ENCODE measurements at places on chromosomes 2 and 18.

GRCh38 chr2:164620873-164621763 lies at the start of gene GRB14:
TSS of gene GRB14 (minus strand) at chr2:164621482. CDS start at chr2:164621309, 173 bp downstream.
- DNase-seq = peak; percentile 45

DNA sequence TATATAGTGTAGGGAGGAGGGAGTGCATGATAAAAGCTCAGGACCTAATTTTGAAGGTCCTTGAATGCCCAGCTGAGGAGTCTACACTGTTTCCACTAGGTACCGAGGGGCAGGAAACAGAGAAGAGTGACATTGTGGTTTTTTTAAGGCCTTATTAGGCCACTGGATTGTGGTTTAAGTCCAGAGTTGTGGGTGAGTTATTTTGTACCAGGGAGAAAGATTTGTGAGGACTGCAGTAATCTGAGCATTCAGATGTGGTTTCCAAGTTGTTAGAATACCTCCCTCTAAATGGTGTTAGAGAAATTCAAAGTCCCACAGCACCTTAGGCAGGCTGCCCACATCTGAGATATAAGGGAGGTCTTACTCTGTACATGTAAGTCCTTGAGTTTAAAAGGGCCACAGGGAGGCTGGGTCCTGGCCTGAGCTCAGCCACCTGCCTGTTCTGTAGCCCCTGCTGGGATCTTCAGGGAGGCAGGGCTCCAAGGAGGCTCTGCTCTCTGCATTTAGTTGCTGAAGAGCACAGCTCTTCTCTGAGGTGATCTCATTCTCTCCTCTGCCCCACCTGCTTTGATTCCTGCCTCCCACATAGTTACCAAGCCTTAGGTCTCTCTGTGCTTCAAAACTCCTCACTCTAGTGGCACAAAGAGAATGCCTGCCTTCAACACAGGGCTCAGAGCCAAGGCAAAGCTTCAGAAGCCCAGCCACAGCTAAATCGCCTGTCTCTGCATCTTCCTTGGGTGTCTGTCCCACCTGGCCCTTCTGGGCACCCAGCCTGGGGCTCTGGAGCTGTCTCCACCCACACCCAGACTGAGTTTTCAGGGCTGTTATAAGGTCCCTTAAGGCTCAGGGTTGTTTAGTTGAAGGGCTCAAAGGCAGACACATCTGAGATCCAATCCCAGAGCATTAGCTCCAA lies 88.1 kb downstream of the VSNL1 start:
- no peak for DNase-seq

- no peak for DNase-seq
These were observed 61.7 kb downstream of the CYBRD1 start for GRCh38 chr2:171584001-171584400.

DNA sequence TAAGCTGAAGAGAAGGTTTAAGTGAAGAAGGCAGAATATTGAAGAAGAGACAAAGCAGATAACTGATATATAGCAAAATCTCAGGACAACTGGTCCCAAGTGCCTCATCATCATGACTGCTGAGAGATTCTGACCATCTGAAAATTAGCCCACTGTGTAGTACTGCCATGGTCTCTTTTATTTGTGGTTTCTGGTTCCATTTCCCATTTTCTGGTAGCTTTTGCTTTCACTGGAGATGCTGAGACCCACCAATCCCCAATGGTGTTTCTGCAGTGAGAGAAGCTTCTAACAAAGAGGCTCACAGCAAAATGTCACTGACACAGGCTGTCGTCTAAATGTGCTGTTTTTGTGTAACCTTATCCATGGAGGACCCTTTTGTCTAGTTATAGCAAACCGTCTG lies 79.5 kb downstream of the TMEM163 start:
- DNase-seq = no peak

GRCh38 chr18:71678144-71678543 lies 866.0 kb downstream of the CBLN2 start:
- no peak for DNase-seq

- peak; percentile 29 for DNase-seq
These were observed 45.6 kb upstream of the SLC14A2 start for GRCh38 chr18:45569566-45570275.

DNA sequence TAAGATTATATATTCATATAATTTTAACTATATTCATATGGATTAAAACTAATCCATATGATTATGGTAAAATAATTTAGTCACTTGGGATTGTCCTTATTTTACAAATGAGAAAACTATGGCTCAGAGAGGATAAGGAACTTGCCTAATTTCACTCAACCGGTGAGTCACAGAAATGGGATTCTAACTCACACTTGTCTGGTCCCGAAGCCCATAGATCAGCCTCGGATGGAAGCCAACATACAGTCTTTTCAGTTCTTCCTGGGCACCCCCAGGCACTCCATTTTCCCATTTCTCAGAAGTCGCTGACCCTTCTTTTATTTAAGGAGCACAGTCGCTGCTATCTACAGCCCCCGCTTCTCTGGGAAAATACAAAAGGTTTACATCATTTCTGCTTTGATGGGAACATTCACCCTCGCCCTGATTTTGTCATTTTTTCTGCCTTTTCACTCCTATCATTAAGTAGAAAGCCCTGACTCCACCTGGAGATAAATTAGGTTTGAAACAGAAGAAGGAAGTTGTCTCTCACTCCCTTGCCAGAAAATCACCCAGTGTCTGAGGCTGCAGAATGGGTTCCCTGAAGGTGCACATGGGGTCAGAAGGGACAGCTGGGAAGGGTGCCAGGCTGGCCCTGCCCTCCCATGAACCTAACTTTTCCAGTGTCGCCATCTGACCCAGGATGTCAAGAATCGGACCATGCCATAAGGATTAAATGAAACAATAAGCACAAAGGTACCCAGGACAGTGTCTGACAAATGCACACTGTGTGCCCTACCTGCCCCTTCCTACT lies 36.6 kb downstream of the CYP1B1 start:
- no peak for DNase-seq

DNA sequence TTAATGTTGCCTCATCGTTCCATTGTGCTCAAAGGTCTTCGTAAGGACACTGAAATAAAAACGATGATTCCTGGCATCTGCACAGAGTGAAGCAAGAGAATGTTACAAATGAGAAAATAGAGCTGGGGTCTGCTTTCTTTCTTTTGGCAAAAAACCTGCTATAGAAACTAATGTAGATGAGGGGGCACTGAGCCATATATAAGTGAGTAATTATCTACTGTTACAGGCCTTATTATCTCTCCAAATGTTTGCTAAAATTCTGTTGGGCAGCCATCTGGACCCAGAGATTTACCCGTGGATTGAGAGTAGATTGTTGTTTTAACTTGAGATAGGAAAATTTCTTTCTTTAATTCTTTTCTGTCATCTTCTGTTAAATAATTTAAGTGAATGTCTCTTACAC lies 472.5 kb upstream of the PIK3C3 start:
- no peak for DNase-seq

DNA sequence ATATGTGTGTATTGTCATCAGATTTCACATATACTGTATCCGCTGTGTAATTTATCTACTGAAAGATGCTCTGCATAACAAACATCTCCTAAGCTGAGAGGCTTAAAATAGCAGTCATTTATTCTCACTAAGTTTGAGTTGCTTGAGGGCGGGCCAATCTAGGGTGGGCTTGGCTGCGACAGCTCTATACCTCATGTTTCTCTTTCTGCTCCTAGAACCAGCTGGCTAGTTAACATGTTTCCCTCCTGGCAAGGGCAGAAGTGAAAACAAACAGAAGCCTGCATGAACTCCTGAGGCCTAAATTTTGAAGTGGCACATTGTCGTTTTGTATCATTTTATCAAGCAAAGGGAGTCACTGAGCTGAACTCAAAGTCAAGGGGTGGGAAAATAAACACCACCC lies 585.0 kb upstream of the VRK2 start:
- DNase-seq = no peak

DNA sequence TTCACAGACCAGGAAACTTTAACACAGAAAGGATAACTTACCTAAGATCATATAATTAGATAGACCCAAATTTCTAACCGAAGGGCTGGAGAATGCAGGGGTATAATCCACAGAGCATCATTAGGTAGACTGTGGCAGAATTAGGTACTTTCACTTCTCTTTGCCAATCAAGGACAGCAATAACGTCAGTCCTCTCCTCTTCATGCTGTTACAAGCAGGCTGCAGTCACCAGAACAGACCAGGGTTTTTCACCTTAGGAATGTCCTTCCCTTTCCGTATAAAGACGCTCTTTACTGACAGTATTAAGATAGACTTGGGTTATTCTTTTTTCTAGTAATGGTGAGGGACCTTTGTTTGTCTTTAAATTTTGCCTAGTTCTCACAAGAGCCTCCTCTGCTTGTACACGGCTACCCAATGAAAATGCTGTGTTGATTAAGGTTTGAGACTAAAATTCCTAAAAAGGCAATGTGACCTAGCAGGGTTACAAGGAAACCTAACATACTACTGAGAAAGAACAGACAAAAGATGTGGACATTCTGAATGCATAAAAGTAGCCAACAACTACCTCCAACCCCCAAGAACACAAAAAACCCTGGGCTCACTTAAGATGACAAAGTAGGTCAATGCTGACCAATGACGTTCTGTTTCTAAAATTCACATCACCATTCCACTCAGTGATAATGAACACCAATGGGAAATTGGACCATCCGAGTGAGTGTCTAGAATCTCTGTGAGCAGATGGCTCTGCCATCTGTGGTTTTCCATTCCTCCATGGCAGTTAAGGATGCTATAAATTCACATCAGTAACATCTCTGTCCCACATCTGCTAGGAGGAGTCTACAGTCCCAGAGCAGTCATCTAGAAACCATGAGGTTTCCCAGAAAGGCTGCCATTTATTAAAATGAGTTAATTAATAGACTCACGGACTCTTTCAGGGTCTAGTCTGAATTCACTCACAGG lies 2.1 kb downstream of the PDIA6 start:
- DNase-seq = no peak

DNA sequence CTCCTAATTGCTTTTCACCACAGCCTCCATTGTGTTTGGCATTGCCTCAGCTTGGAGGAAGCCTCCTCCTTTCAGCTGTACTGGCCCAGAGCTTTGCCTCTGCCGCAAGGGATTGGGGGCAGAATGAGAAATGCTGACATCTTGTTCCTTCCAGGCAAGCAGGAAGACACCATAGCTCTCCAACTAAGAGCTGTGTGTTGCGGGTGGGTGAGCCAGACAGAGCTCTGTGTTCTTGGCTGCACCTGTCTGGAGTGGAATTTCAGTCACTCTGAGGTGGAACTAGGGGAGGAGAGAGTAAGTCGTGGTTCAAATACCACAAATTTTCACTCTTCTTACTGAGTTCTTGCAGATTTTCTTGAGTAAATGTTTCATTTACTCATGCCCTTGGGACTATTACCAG lies 36.6 kb upstream of the KCNF1 start:
- no peak for DNase-seq

GRCh38 chr2:225994748-225995405 lies 595.4 kb downstream of the NYAP2 start:
- DNase-seq = no peak

All from testis (tissue), 5 donors.